ENCODE measurements at places on chromosomes 13 and 19.
A peak's percentile ranks its signal among the peaks of the same experiment; 100 is the strongest.

DNA sequence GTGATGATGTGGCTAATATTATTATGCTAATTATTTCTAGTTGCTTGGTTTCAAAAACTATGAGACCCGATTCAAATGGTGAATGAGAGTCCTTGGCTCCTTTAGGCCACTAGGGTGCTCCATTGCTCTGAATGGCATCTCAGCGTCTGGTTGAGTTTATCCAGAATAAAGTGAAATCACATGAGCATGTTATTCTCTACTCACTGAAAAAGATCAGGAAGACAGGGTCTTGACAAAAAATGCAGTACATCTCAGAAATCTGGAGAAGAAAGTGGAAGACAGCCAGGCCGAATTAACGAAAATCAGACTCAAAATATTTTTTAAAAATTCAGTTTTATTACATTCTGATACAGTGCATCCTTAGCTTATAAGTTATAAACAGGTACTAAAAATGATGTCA lies 516.2 kb downstream of the MYO16 start:
- DNase-seq, result peak; percentile 55

- DNase-seq, result no peak
Measured at GRCh38 chr13:72689181-72689696, 38.2 kb downstream of the MZT1 start.

DNA sequence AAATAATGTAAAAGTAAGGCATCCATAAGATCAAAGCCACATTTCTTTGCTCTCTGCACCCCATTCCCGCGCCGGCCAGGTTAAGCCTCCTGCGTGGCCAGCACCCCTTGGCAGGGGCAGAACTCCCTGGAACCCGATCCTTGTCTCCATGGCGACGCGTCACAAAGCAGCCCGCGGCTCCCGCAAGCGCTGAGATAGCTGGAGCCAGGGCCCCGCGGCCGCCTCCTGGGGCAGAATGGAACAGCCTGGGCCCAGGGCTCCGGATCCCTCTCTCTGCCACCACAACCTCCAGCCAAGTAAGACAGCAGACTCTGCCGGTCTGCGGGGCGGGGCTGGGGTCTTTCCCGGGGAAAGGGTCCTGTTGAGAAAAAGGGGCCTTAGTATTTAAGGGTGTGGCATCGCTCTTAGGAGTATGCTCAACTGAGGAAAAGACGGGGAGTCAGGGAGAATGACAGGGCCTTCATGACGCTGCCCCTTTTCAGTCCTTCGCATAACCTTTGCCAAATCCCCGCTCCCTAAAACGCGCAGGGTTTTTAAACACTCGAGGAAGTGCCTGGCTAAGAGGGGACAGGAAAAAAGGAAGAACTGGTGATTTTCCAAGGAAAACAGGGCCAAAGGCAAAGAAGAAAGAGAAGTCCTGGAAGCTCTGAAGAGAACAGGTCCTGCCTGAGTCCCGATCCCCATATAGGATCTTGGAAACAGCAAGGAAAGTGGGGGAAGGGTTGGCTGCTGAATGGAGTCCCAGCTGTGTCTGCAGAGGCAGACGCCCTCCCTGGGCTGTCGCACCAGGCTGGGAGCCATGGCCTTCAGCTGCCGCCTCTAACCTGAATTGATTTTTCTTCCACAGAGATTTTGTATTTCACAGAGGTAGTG lies at the start of gene TEX26:
TEX26 (plus strand) TSS at position 176 of the 873 bp plus-strand sequence; CDS start at position 236, 60 bp downstream.
- no peak for DNase-seq

DNA sequence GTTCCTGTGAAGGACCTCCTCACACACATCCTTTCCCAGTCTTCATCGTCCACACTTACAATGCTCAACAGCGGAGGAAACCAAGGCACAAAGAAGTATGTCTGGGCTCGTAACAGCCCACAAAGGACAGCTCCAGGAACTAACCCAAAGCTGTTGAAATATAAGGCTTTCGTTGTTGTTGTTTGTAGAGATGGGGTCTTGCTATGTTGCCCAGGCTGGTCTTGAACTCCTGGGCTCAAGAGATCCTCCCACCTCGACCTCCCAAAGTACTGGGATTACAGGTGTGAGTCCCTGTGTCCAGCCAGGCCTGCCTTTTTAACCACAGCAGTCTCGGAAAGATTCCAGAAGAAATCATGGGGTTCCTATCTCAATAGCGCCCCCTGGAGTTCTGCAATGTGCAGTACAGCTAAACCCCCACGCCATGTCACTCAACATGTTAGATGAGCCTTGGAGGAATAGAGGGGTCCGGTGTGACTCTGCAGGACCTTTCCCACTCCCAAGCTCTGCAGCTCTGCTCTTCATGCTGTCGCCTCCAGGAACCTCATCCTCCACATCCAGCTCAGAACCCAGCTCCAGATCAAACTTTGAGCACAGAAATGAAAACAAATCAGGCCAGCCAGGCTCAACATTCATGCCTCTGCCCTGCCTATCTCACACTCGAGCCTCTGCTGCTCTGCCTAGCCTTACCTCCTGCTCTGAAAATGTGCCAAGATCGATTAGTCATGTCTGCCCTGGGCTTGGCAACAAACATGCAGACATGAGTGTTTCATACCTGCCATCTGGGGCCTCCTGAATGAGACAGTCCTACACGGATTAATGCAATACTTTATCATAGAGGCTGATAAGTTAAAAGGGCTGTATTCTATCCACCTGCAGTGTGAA lies 7.5 kb downstream of the PLA2G4C start:
- DNase-seq, result peak; percentile 17
